ENCODE measurements at places on chromosomes 11 and 22.

GRCh38 chr22:49723478-49724029 lies 104.1 kb downstream of the BRD1 start:
- DNase-seq, result no peak

- peak; percentile 82 for DNase-seq
Measured at GRCh38 chr22:41998361-41999261, at the start of gene WBP2NL. WBP2NL (plus strand) TSS chr22:41998788; CDS start chr22:41998819, 31 bp downstream.

DNA sequence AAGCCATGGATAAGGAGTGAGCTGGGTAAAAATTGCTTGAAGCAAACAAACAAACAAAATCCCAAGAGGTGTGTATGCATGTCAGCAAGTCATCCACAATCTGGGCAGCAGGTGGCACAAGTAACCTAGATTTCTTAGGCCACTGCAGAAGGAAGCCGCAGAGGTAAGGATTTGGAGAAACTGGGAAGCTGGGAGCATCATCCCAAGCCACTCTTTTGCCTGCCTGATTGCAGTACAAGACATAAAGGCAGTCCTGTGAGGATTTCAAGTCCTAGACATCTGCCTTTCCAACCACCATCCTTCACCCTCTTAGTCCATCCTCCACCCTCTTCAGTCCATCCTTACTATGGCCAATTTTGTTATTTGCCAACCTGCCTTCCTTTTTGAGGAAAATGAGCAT lies 67.2 kb upstream of the BMAL1 start:
- DNase-seq, result peak; percentile 43

DNA sequence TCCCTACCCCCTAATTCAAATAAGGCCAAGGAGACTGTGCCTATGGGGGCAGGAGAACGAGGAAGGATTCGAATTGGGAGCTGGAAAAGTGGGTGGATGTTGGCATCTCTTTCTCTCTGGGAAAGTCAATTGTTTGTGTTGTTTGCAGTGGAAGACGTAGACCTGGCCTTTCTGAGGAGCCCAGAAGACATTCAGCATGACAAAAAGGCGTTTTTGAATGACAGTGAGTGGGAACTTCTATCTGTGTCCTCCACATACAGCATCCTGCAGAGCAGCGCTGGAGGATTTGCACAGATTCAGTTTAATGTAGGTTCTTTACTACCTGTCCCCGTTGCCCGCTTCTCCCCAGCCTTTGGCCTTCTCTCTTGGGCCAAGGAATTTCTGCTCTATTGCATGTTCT lies 28.2 kb downstream of the HTR3B start:
- no peak for DNase-seq

GRCh38 chr11:78403781-78404180 lies 13.8 kb downstream of the GAB2 start:
- DNase-seq, result no peak

DNA sequence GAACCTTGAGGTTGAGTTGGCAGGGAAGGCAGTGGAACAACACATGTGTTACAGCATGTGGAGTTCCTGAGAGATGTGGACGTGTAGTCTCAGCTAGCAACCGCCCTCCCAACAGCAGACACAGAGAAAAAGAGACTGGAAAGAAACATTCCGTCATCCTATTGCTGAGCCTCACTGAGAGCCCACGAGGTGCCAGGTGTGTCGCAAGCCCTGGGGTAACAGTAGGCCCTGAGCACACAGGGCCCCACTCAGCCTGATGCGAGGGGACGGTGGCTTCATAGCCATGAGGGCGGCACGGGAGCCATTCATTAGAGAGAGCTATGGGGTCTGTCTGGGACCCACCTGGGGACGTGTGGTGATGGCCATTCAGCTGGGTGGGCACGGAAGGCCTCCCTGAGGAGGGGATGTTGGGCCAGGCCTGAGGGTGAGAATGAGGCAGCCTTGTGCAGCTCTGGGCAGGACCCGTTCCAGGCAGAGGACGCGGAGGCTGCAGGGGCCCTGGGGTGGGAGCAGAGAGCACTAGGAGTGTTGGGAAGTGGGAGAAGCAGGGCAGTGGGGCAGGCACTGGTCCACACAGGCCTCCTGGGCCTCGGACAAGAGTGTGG lies 26.2 kb downstream of the MPPED1 start:
- DNase-seq, result no peak

- DNase-seq, result no peak
Measured at GRCh38 chr11:71355281-71355680, 92.9 kb downstream of the DHCR7 start.

DNA sequence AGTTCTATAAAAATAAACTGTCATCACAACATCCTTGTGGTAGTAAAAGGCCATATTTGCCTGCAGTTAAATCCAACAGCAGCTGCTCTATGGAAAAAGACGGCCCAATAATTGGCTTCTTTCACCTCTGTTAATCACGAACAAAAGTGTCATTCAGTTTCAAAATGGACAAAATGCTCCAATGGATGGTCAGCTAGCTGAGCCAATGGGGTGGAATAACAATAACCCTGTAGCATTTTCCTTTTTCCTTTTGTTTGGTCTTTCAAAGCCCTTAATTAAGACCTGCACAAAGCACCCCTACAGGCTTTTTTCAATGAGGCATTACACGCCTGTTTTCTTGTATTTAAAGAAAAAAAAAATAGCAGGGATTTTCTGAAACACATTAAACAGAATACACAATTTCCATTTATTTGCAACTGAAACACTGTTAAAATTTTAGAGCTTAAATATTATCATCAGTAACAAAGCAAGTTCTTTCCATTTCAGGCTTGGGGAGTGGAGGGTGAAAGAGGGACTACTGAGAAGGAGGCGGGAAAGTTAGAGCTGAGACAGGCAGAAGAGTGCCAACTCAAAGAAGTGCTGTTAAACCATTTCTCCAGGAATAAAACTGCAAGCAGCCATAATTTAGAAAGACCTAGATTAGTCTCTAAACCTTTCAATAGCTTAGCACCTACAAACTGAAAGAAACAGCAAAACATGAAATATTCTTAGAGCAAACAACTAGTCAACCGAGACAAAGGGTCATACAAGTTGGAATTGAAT lies 28.7 kb downstream of the LGR4 start:
- peak; percentile 99 for DNase-seq

DNA sequence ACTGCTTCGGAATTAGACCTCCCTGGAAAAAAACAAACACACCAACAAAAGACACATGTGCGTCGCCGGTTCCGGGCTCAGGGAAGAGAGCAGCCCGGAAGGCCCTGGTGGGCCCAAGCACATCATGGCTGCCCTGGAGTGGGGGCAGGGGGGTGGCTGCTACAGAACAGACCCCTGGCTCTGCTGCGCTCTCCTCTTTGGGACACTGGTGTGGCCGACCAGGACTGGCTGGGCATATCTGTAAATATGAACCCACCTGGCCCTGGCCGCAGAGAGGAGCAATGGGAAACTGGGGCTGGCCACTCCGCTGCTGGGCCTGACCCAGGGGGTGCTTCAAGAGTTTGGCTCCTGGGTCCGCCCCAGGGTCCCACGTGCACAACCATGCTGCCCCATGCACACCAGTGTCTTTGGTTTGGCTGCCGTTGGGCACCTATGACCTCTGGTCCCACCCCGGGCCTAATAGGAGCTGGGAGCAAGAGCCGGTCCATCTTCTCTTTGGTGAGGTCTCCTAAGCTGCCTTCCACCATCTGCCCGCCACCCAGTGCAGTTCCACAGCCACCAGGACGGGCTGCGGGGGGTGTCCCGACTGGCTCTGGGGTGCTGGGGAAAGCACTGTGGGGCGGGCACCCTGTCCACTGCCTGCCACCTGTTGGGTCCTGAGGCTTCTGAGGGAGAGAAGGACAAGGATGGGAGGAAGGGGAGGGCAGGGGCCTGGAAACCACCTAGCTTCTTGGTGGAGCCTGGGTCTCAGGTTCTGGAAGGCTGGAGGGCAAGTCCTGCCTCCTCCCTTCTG lies 30.1 kb downstream of the PPM1F start:
- no peak for DNase-seq

GRCh38 chr22:50710221-50710620 lies 27.8 kb upstream of the ACR start:
- no peak for DNase-seq

DNA sequence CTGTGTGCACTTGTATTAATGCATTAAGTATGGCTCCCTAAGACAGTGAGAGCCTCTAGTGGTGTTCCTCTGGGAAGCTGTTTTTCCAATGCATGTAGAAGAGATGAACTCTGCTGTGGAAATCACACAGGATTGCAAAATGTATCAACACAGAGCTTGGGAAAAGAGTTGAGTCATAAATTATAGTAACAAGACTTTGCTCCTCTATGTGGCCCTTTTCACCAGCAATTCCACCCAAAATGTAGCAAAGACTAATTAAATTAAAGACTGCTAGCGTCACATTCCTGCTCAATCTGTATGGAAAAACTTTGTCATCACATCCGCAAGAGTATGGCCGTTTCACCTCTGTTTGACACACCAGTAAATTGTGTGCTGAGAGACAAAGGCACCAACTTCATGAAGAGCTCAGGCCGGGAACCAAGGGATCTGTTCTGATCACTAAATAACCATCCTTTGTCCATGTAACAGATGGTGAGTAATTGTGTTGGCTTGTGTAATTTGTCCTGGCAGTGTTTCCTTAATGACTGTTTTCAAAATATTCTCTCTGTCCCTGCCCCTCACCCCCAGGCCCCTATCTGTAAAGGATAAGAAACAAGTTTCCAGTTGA lies 209.2 kb upstream of the SORL1-AS1 start:
- DNase-seq, result no peak

GRCh38 chr11:30825723-30826122 lies 239.6 kb upstream of the MPPED2 start:
- DNase-seq, result no peak

DNA sequence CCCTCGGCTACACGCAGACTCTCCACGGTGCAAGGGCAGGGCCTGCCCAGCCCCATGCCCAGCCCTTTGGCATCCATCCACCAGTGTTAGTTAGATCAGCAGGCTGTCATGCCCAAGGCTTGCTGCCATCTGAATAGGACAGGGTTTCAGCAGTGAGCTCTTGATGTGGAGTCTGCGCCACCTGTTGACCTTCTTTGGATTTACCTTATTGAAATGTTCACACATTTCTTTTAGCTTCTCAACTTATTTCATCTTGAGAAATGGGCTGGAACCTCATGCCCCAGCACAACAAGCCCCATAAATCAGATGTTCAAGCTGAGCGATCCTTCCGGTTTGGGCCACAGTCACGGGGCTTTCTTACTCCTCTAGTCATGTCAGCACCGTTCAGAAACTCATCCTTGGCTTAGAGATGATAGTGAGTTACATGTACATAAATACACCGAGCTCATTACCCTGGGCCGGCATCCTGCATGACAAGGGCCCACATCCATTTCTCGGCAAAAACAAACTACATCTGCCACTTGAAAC lies 61.7 kb downstream of the PARVB start:
- no peak for DNase-seq

GRCh38 chr11:91264481-91264880 lies 960.1 kb upstream of the FAT3 start:
- no peak for DNase-seq

GRCh38 chr11:45607995-45608394 lies 57.4 kb downstream of the CHST1 start:
- no peak for DNase-seq

GRCh38 chr22:46774253-46774979 lies 12.0 kb downstream of the TBC1D22A start:
- DNase-seq, result no peak

GRCh38 chr11:91293119-91293518 lies 931.5 kb upstream of the FAT3 start:
- DNase-seq, result no peak

GRCh38 chr11:26632691-26633159 lies 60.7 kb upstream of the MUC15 start:
- DNase-seq, result no peak

DNA sequence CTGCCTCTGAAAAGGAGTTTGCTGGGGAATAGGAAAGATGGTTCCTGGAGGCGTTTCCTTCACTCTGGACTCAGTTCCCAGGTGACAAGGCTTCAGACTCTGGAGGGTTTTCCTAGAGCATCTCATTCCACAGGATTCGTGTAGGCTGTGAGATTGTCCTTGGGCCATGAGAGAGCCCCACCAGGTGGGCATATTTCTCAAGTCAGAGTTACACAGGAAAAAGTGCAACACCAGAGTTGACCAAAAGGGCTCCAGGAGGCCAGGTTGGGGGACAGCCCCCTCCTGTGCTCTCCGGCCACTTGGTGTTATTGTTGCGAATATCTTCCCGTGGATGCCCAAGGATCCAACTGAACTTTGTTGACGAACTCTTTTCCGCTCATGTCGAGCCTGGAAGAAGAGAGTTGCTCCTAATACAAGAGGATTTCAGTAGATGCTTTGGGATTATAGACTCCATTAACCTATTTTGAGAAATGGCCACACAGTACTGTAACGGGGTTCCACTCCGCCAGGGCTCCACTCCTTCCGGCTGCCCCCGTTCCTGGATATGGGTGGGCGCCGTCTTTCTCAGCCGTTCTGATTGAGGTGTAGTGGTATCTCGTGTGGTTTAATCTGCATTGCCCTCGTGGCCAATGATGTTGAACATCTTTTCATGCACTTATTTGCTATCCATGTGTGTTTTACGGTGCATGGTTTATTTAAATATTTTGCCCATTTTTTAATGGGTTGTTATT lies 580.3 kb downstream of the BRD1 start:
- no peak for DNase-seq

- no peak for DNase-seq
Measured at GRCh38 chr22:16957781-16958180, 50.2 kb downstream of the GAB4 start.

DNA sequence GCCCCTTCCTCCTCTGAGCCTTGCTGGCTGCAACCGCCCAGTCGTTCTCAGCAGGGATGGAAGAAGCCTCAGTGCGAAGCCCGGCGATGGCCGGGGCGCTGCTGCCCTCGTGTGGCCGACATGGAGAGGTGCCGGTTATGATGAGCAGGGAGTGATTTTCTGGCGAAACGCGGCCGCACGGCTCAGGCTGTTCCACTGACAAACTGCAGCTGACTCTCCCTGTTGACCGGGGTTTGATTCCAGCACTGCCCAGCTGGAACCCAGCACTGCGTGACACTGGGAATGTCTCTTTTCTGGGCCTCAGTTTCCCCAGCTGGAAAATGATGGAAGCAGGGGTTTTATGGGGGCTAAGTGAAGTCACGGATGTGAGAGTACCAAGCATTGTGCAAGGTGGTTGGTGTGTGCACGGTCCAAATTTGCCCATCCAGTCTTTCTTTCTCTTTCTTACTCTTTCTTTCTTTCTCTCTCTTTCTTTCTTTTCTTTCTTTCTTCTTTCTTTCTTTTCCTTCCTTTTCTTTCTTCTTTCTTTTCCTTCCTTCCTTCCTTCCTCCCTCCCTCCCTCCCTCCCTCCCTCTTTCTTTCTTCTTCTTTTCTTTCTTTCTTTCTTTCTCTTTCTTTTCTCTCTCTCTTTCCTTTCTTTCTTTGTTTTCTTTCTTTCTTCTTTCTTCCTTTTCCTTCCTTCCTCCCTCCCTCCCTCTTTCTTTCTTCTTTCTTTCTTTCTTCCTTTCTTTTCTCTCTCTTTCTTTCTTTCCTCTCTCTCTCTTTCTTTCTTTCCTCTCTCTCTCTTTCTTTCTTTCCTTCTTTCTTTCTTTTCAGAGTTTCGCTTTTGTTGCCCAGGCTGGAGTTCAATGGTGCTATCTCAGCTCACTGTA lies 25.8 kb upstream of the MPPED1 start:
- peak; percentile 62 for DNase-seq

DNA sequence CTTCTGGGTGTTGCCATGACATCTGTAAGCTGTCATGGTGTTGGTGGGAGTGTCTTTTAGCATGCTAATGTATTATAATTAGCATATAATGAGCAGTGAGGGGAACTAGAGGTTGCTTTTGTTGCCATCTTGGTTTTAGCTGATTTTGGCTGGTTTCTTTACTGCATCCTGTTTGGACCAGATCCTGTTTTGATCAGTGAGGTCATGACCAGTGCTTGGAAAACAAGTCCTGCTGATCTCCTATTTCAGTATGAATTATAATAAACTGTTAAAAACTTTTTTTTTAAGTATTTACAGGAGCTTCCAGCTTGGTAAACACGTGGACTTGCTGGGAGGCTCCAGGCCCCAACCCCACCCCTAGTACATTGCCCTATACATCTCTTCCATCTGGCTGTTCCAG lies 30.5 kb upstream of the P4HA3 start:
- DNase-seq, result no peak

Data from NCI-H748 treated with DMSO at 0.1 percent for 48 hours (cell line).